Pancreas (tissue), 10 donors: ENCODE measurements at places on chromosomes 11 and 22.

DNA sequence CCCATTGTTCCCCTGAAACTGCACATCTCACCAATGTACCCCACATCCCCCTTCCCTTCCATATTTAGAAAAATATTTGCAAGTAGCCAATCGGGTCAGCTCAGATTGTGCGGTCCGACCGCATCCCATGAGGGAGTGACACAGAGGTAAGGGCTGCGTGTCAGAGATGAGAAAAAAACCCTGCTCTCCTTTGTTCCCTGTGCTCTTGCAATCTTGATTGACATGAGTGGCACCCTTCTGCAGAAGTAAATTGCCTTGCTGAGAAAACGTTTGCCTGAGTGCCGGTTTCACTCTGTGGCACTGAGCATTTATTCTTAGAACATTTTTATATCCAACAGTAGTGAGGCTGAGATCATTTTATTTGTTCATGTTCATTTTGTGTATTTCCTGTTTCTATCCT is 81.6 kb upstream of the CCDC90B start:
- H3K27ac ChIP-seq: no peak overlapping the region
- H3K27me3 ChIP-seq: no peaks in the 10 kb centered on the region
- no peaks in the 10 kb centered on the region for H3K4me1 ChIP-seq

GRCh38 chr22:38733329-38733723 is 22.5 kb downstream of the SUN2 start:
- H3K36me3 ChIP-seq: peaks cover 32% of the 10 kb centered on the region
- H3K4me1 ChIP-seq: peaks cover 31% of the 10 kb centered on the region
- H3K4me3 ChIP-seq: no peak overlapping the region
- H3K27me3 ChIP-seq: no peaks in the 10 kb centered on the region
- H3K27ac ChIP-seq: peak overlapping the region; percentile 84

GRCh38 chr11:95605271-95605940 is 184.2 kb downstream of the FAM76B start:
- no peaks in the 10 kb centered on the region for H3K4me1 ChIP-seq
- H3K27me3 ChIP-seq: no peaks in the 10 kb centered on the region
- no peak for DNase-seq
- no peaks in the 10 kb centered on the region for H3K36me3 ChIP-seq
- H3K27ac ChIP-seq: no peak overlapping the region

DNA sequence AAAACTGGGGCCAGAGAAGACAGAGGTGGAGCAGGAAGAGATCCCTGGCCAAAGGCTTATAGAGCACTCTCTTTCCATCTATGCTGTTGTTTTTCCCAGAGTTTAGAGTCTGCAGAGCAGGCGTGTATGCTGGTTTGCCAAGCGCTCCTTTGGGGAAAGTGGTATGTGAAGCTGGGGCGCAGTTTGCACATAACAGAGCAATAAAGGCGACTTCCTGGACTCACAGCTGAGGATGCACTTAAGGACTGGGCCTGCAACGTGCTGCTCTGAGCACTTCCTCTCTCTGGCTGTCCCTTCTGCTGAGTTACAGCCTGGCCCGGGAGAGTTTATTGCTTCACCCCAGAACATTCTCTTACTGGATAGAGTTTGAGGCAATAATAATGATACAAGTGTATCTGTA is 41.7 kb downstream of the THAP12 start:
- H3K4me3 ChIP-seq: no peak overlapping the region
- H3K4me1 ChIP-seq: no peaks in the 10 kb centered on the region
- no peak overlapping the region for H3K27ac ChIP-seq
- DNase-seq: no peak

DNA sequence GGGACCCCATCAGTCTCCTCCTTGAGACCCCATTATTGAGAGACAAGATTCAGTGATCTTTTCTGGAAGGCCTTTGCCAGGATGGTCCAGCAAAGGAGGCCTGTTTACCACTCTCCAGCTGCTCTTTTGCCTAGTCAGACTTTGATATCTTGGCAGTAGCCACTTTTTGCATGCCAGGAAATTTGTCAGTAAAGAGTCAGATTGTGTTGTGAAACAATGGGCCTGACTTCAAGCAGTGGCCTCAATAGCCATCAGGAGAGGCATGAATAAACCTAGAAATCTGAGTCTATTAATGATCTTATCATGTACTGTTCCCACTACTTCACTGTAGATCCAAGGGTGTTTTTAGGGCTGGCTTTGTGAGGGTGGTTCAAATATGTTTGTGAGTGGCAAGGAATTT is 479.4 kb downstream of the JRKL start:
- no peaks in the 10 kb centered on the region for H3K27me3 ChIP-seq
- no peak overlapping the region for H3K27ac ChIP-seq
- H3K4me3 ChIP-seq: no peak overlapping the region
- no peaks in the 10 kb centered on the region for H3K36me3 ChIP-seq

GRCh38 chr11:127247261-127247851 is 246.8 kb upstream of the KIRREL3 start:
- no peak for DNase-seq
- H3K36me3 ChIP-seq: no peaks in the 10 kb centered on the region
- no peak overlapping the region for H3K4me3 ChIP-seq

GRCh38 chr11:32039149-32039548 is 51.7 kb upstream of the RCN1 start:
- no peaks in the 10 kb centered on the region for H3K27me3 ChIP-seq
- H3K36me3 ChIP-seq: no peaks in the 10 kb centered on the region
- no peak overlapping the region for H3K4me3 ChIP-seq
- no peak for DNase-seq
